Activated naive CD4-positive, alpha-beta T cell treated with anti-CD3 and anti-CD28 coated beads, Interleukin-2, amount 50 U/mL, for 16 hours (primary cell): ENCODE measurements at places on chromosomes 2 and 18.

DNA sequence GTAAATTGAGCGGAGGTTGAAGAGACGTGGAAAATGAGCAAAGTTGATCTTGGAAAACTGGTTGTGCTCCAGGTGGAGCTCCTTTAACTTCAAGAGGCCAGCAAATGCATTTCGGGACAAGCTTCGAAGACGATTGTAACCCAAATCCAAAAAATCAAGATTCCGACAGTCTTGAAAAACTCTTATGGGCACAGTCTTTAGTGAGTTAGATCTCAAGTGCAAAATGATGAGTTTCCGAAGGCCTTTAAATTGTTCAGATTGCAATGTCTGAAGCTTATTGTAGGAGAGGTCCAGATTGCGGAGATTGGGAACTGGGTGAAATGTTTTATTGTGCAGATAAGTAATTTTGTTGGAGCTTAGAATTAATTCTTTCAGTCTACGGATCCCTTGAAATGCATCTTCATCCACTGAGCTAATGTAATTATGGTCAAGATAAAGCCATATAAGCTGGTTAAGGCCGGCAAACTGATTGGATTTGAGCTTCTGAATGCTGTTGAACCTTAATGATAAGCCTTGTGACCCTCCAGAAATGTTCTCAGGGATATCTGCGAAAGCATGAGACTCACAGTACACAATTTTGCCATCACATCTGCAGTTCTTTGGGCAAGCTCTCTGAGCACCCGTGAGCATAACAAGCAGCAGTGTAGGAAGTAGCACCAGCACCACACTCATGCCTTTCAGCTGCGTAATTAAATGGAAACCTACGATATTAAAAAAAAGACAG, 2.9 kb downstream of the LRRTM4 start:
- DNase-seq, result no peak

GRCh38 chr2:113376913-113377445, 60.5 kb upstream of the ZNG1B start:
- DNase-seq, result no peak

DNA sequence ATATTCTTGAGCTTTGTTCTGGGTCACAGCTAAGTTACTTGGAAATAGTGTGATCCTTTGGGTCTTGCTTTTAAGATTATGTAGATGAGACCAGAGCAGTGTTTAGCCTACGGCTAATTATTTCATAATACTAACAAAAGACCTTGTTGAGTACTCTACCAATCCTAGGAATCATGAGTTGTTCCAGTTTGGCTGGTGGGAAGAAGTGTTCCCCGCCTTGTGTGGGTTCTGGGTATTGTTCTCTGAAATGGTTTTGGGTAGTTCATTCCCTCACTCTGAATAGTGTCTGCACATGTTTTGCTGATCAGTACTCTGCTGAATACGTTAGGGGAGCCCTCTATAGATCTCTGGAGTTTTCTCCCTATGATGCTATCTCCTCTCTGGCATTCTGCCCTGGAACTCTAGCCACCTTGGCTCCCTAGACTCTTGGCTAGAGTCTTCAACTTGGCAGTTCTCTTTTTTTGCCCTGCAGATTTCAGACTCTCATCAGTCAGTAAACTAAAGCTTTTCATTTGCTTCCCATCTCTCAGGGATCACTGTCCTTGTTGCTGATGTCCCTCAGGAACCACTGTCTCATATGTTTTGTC, 48.4 kb downstream of the NEMP2 start:
- no peak for DNase-seq

GRCh38 chr2:178419123-178419522, 31.9 kb downstream of the PRKRA start:
- DNase-seq, result no peak

DNA sequence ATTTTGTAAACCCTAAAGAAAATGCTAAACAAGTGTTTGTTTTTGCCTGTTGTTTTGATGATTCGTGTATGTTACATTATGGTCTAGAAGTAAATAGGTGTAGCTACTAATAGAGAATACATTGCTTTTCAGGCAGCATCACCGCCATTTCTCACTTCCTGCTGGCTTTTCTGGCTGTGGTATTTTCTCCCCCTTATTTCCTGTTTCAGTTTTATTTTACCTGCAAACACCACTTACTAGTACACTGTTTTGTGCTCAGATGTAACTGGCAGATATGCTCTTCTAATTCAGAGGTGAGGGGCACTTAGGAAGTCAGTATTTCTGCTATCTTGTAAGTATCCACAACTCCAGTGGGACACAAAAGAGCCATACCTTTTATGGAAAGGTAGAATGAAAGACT, 38.1 kb upstream of the SLC3A1 start:
- DNase-seq, result no peak

DNA sequence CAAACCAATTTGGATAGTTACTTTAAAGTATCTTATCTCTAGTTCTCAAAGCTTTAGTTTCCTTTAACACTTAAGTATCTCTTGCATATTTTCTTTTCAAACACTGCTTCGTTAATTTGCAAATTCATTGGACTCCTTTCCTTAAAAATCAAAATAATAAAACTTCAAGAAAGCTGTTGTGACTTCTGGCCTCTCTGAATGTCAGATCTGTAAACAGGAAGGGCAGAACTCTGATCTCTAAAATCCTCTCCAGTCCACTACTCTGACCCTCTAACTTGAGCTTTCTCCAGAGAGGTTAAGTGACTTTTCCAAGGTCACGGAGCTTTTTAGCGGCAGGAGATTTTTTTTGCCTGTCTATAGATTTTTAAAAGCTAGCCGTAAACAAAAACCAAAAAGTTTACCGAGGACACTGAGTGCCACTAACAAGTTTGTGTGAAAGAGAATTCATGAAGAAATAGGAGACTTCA, 155.5 kb downstream of the TGIF1 start:
- no peak for DNase-seq

DNA sequence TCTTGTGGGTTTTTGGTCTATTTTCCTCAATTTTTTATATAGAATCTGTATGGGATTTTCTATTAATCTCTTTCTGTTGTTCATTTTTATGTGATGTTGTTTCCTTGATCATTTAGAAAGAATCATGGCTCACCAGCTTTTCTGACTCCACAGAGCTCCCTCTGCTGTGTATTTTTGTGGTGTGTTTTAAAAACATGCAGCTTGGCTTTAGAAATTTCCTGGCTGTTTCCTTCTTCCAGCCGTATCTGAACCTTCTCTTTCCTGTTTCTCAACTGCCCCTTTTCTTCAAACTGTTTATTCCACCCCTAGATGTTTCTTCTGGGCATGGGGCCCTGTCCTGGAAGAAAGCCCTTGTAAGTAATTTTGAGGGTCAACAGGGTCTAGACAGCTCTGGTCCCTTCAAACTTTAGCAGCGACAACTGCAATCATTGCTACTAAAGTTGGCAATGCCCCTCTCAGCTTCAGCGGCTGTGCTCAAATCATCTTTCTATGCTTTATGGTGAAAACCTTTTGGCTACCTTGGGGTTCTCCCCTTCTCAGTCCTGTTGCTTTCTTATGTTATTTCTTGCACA, 17.6 kb upstream of the COPS8 start:
- no peak for DNase-seq

- DNase-seq, result no peak
These were observed 131.7 kb downstream of the BCL2L11 start for GRCh38 chr2:111252436-111252835.

DNA sequence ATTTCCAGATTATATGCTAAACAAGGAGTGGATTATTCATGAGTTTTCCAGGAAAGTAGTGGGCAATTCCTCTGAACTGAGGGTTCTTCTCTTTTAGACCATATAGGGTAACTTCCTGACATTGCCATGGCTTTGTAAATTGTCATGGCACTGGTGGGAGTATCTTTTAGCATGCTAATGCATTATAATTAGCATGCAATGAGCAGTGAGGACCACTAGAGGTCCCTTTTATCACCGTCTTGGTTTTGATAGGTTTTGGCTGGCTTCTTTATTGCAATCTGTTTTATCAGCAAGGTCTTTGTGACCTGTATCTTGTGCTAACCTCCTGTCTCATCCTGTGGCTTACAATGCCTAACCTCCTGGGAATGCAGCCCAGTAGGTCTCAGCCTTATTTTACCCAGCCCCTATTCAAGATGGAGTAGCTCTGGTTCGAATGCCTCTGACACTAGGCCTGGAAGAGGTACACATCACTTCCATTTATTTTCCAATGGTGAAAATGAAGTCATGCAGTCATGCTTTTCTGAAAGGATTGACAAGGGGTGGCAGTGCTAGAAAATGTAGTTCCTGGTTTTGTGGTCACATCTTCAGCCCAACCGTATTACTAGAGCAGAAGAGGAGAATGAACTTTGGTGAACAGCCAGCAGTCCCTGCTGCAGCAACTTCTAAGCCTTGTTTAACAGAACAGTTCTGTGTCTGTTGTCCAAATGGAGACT, 26.6 kb upstream of the ITGA4 start:
- no peak for DNase-seq

DNA sequence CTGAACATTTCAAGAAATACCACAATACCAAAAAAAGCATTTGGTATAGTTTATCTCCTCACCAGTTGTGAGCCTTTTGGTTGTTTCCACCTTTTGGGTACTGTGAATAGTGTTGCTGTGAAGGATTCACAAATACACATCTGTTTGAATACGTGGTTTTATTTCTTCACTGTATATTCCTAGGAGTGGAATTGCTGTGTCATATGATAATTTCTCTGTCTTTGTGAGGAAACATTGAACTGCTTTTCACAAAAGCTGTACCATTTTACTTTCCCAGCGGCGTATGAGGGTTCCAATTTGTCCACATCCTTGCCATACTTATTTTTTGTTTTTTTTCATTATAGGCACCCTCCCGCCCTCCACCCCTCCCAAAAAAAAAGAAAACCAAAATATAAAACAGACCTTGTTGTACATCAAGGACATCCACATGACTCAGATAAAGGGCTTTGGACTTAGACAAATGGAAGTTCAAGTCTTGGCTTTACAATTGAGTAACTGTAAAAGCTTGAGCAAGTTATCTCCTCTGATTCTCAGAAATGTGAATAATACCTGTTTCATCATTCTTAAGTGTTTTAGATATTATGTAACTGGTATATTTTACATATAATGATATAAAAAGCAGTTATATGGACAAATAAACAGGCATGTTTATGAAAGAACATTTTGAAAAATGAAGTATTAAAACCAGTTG, 19.0 kb downstream of the UBE2E3 start:
- DNase-seq, result no peak

DNA sequence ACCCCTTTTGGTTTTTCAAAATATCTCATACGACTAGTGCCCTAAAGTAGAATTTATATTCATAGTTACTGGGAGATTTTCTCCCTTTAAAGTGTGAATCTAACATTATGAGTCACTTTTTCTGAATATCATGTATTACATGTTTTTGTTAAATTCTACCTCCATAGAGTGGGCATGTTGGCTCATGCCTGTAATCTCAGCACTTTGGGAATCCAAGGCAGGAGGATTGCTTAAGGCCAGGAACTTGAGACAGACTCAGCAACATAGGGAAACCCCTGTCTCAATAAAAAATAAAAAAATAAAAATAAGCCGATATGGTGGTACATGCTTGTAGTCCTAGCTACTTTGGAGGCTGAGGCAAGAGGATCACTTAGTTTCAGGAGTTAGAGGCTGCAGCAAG, 45.3 kb upstream of the UNC80 start:
- DNase-seq, result no peak

DNA sequence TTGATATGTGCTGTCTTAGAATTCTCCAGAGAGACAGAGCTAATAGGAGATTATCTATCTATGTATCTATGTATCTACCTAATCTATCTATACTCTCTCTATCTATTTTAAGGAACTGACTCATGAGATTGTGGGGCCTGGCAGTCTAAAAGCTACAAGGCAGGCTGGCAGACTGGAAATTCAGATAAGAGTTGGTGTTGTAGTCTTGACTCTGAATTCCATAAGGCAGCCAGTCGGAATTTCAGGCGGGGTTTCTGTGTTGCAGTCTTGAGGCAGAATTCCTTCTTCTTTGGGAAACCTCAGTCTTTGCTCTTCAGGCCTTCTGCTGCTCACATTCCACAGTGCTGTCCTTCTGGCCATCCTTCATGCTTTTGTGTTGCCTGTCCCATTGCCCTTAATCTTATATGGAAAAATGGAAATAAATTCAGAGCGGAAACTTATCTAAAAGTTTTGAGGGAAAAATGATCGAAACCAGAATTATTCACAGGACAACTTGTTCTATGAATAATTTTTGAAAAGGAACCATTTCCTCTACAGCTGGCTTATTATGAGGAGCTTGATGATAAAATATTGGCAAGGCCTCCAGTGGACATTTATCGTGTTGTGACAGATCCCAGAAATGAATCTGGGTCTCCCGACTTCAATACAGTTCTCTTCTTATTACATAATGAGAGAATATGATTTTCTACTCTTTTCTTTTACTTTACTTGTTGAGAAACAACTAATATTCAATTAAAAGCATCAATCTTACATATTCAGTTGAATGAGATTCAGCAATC, 10.8 kb downstream of the IL1RL1 start:
- no peak for DNase-seq

GRCh38 chr18:57544936-57545660, 41.4 kb downstream of the FECH start:
- DNase-seq, result no peak

DNA sequence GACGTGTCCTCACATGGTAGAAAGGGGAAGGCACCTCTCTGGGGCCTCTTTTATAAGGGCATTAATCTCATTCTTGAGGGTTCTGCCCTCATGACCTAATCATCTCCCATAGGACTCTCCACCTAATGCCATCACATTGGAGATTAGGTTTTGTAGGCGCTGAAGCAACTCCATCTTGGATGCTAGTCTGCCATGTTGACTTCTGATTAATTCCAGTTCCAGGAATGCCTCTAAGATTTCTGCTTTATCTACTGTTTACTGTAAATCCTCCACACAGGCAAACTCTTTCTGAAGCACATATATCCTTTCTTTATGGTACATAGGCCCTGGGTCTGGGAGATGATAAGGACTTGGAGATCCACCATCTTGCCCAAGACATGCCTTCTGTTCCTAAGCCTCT, 49.3 kb upstream of the YWHAQ start:
- no peak for DNase-seq

- DNase-seq, result no peak
These were observed 419.5 kb downstream of the NUP35 start for GRCh38 chr2:183543731-183544130.

DNA sequence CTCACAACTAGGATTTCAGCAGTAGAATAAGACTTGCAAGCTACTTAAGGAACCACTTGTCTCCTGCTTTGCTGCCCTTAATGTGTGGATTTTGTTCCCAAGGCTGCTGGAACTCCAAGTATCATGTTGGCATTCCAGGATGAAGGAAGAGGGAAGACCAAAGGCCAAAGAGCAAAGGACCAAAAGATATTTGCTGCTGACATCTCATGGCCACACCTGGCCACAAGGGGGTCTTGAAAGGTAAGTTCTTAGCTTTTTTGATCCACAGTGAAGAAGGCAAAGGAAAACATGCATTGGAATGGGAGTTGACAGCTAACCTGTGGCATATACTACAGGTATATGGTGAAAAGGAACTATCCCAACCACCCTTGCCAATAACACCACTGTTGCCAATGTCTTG, 3.9 kb upstream of the MATN3 start:
- DNase-seq, result no peak

DNA sequence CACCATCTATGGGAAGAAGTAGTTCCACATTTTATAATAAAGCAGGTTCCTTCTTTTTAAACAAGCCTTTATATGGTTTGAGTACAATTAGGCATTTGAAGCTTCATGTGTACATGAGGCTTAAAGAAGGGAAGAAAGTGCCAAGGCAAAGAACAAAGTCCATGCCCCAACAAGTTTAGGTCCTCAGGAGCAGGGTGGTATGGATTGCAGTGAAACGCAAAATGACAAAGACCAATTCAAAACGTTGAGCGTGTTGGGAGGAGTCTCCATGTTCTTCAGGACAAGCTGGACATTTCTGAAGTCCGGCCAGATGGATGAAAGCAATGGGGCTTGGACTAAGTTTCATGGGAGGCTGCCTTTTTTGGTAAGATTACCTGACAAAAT, 78.8 kb upstream of the FZD5 start:
- DNase-seq, result no peak

GRCh38 chr2:170816504-170817092, at the start of gene GAD1:
TSS of gene GAD1 (plus strand) at chr2:170816887. CDS start at chr2:170818592, 1,705 bp downstream.
- DNase-seq, result peak; percentile 71
